ENCODE measurements at places on chromosomes 4 and X.

- no peak for DNase-seq
Observed at GRCh38 chr4:67204441-67204840, 340.9 kb downstream of the CENPC start.

- no peak for DNase-seq
Observed at GRCh38 chr4:152784490-152785350, 5.0 kb downstream of the ARFIP1 start.

- no peak for DNase-seq
Observed at GRCh38 chr4:128770807-128771206, 38.7 kb upstream of the JADE1 start.

DNA sequence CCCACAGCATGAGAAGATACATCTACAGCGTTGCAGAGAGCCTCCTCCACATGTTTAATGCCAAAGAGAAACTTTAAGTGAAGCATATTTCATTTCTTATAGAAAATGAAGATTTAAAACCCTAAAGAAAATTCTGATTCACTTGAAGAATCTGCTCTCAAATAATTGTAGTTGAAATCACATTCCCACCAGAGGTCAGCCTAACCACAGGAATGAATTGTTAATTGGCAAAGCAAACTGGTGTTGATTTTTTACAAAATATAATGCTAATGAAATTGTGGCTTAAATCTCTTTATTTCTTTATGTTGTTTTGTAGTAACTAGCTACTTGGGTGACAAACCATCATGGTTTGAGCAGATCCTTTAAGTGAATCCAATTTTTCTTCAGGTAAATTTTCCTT, 31.1 kb upstream of the WDR17 start:
- no peak for DNase-seq

DNA sequence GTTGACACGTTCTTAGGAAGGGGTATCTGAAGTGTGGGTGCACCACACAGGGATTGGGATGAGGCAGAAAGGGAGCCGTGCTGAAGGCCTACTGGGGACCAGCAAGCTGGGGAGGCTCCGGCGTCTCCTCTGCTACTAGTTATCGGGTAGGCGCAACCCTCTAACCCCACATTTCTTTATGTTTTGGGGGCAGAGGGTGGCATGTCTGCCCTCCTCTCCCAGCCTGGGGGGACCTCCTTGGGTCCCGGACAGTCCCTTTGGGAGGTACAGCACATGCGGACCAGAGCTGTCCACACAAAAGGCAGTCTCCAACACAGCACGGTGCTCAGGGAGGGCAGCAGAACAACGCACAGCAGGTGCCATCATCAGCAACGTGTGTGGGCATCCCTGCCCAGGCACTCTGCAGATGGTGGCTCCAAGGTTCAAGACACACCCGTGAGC, 33.2 kb downstream of the WDR1 start:
- DNase-seq = peak; percentile 22

- no peak for DNase-seq
Observed at GRCh38 chr4:147309434-147309833, 171.5 kb upstream of the EDNRA start.

- DNase-seq = no peak
Observed at GRCh38 chrX:129649268-129650182, 5.2 kb downstream of the APLN start.

DNA sequence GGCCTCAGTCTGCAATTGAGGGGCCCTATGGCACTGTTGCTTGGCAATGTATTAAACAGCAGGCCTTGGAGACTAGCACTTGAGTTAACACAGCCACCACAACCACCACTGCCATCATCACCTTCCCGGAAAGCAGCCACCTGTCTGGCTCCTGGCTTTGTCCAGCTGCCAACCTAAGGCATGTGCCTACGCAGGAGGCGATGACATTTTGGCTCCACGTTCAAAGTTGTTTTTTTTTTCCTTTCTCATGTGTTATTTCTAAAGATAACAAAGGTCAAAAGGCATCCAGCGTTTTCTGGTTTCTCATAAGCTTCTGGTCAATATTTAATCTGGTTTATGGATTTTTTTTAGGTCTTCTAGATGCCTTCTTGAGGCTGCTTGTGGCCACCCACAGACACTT, 7.5 kb downstream of the CLDN2 start:
- no peak for DNase-seq

DNA sequence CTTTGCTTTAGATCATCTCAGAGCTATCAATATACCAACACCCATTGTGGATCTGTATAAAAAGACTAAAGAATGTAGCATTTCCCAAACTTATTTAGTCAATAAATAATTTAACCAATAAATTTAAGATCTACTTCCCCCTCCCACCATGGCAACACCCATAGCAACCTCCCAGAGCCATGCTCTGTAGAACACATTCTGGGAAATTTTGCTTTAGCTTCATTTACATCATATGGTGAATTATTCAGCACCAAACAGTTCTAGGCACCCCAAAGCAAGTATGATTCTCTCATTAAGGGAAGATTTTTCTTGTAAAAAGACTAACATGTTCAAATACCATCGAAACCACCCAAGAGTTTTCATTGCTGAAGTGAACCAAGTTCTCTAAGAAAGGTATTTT, 80.5 kb upstream of the GPR34 start:
- no peak for DNase-seq

- no peak for DNase-seq
Observed at GRCh38 chr4:124783847-124784246, 71.3 kb upstream of the ANKRD50 start.

DNA sequence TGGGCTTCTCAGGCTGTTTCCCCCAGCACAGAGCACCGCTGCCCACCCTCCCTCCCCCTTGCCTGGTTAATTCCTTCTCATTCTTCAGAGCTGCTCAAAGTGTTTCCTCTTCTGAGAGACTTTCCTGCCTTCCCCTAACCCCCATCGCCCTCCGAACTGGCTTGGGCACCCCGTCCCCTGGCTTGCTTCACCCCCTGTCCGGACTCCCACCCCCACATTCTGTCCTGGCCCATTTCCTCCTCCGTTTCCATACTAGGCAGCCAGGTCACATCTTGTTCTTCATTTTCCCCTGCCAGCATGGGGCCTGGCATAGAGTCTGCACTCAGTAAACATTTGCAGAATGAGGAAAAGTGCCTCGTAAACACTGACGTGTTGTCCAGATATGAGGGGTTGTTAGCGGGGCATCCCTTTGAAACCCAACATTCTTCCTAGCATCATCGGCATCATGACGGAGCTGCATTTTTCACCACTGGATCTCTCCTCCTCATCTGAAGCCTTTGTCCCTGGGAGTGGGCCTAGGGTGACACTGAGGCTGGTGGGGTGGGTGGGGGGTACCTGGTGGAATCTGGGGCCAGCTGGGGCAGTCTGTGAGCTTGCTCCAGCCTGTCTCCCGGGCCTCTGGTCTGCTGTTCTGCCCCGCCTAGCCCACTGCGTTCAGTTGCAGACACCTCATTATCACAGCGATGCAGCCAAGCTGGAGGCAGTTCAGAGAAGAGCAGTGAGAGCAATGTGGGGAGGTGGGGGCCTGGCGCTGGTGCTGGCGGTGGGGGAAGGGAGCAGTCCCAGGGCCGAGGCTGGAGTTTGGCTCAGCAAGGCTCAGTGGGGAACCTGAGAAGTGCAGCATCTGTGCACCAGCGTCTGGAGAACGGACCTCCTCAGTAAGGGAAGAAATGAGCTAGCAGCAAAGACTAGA, 149.4 kb upstream of the PJA1 start:
- DNase-seq = peak; percentile 41

DNA sequence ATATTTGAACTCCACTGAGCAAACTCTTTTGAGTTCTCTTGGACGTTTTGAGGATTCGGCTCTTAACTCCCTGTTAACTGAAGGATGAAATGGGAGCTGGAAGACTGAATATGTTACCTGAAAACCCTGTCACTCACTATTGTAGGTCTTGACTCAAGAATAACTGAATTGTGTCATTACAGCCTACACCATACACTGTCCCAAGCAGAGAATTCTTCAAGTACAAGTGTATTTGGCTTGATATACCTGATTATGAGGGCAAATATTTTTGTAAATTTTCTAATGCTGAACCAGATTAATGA, 276.1 kb downstream of the CFAP299 start:
- no peak for DNase-seq

DNA sequence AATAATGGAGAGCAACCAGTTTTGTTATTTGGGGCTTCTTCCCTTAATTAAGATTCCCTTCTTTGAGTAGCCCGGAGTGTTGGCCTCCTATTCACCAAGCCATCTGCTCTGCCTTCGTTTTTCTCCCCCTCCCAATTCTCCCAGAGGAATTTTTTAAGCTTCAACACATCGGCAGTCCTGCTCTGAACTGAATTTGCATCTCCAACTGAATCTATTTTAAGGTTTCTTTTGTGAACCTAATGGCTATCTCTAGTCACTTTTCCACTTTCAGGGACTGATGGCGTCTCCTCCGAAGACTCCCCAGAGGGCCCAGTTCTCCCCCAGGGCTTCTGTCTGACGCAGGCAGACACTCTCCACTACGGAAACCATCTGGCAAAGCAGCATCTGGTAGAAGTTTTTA, 280.2 kb downstream of the ADGRA3 start:
- DNase-seq = peak; percentile 40

DNA sequence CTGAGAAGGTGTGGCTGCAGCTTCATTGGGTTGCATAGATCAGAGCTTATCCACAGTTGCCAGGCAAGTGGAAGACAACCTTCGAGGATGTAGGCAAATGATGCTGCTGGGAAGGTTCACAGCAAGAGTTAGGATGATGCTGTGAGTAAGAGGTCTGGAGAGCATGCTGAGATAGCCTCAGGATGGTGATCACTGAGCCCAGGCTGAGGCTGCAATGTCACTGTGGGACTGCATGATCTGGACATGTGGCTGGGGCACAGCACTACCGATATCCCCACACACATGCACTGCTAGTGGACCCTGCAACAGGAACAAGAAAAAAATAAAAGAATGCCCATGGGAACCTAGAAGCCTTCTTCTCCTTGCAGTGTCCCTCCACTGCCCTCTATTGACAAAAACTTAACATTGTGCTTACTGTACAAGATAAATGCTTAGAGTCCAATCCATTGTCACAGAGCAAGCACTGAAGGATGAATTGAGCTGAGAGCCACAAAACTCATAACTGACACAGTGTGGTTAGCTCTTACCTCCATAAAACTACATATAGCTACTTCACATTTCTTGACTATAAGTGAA, 105.6 kb downstream of the CNKSR2 start:
- DNase-seq = no peak

DNA sequence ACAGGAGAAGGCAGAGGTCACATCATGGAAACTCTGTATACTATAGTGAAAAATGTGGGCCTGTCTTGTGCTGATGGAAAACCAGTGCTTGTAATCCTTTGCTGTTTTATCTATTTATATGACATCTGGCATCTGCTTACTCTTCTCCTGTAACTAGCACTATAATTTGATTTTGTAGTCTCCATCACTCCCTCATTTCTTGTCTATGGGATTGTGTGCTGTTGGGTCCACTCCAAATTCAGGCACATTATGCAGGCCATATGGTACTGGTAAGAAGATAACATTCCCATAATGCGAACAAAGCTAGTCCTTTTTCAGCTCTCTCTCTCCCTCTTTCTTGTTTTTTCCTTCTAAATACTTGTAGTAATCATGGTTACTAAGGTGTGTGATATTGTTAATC, 581.2 kb upstream of the IGFBP7 start:
- DNase-seq = no peak

DNA sequence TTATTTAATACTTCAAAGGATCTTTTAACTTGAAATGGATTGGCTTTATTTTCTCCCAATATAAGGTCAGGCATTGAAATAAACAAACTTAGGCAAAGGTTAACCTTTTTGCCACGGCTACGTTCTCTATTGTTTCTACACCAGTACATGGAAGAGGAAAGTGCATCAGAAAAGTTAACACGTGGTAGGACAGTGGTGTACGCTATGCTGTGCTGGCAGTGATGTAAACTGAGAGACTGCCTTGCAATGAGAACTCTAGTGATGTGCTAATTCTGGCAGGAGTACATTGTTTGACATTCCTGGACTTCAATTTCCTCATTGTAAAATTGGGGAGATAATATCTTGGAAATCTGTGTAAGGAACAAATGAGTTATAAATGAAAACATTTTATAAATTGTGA, 208.2 kb downstream of the TMA16 start:
- no peak for DNase-seq

- no peak for DNase-seq
Observed at GRCh38 chr4:3304831-3305609, 12.2 kb downstream of the RGS12 start.

DNA sequence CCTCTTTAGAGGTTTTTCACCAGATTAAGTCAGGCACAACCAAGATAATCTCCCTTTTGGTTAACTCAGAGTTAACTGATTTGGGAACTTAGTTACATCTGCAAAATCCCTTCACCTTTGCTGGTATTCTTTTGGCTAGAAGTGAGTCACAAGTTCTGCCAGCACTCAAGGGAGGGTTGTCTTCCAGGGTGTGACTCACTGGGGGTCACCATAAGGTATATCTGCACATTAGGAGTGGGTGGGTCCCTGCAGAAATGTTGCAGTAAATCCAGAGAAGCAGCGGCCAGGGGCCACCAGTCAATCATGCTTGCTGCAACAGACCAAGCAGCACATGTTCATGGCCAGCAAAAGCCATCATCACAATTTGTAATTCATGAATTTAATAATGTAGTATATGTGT, 59.8 kb upstream of the MAML3 start:
- DNase-seq = no peak

DNA sequence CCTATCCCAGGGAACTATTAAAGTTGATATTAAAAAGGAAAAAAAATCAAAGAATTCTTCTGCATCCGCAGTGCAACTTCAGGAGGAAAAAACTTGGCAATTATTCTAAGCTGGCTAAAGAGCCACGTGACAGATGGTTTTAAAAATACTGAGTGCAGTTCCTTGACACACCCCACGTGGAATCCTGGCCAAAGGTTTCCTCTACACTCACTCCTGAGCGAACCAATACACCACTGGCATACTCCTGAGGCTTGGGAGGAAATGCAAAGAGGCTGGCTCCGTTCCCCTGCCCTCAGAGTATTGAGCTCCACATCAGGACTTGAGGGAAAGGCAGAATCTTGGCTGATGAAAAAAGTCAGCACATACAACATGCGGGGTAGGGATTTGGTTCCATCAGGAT, 133.8 kb upstream of the ATP6AP2 start:
- DNase-seq = no peak

DNA sequence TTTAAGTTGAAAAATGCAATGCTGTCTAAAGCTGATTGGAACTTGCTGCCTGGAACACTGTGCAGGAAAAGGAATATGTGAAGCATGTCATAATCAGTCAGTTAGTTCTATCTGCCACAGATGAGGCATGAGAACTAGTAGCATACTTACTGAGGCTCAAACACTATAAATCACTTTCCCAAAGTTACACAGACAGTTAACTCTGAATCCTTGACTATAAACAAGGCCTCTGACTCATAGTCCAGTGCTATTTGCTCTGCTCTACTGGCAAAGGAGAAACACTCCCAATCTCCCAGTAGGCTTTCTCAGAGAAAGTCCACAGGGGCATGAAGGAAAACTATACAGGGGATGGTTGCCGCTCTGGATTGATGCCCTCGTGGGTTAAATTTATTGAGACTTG, 2078.4 kb upstream of the TENM3 start:
- DNase-seq = no peak

GRCh38 chr4:10761903-10762302, 77.3 kb upstream of the CLNK start:
- DNase-seq = no peak

DNA sequence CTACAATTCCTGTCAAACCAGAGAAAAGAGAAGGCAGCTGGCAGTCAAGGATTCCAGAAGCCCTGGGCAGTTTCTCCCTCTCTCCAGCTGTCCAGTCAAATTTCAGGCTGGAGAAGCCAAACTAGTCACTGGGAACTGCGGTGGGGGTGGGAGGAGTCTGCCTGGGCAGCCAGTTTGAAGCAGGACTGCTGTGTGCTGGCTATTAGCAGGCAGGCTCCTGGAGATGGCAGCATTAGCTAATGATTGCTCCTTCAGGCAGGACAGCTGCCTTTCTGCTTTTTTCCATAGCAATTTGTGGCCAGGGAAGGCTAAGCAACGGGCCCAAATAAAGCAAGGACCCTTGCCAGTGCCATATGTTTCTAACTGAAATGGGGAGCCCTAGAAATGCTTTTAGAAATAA, 44.7 kb upstream of the FGF13 start:
- DNase-seq = peak; percentile 37

All from left ventricle myocardium superior (tissue), 1 donor.